Neural progenitor cell (in vitro differentiated cells): ENCODE measurements at places on chromosomes 12 and 14. TPM values are rescaled to one million over a fixed set of nuclear protein-coding genes. Genes with fewer than 3 reads are reported as not detected.

Gene NANOG
- not detected in 2 replicates for total RNA-seq

Gene EFS
- 21.7 and 74.3 TPM in 2 replicates for total RNA-seq

Gene GPR135
- total RNA-seq, result 2.3 and 3.1 TPM in 2 replicates

Gene ARHGEF25
- total RNA-seq, result 17.3 and 27.3 TPM in 2 replicates

Gene TCL1B
- 0.12 TPM in 1 of 2 replicates, not detected in the other for total RNA-seq

DNA sequence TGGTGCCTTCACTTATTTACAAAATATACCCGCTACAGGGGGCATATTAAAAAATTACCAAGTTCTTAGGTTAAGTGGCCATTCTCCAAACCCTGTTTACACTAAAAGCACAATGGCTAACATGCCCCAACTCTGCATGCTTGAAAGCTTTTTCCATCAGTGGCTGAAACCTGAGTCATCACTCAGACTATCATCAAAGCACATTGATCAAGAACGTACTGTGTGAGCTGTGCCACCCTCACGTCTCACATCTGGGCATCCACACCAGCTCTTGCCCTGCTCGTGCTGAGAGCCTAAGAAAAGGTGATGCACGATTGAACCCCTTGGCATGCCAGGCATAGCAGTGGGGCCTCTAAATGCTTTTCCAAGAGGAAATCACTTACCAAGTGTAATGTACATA, 13.2 kb downstream of the AQP6 start:
- no peak for DNase-seq

GRCh38 chr14:99604766-99605298, 825 bp upstream of the CCDC85C start:
- peak; percentile 82 for DNase-seq

DNA sequence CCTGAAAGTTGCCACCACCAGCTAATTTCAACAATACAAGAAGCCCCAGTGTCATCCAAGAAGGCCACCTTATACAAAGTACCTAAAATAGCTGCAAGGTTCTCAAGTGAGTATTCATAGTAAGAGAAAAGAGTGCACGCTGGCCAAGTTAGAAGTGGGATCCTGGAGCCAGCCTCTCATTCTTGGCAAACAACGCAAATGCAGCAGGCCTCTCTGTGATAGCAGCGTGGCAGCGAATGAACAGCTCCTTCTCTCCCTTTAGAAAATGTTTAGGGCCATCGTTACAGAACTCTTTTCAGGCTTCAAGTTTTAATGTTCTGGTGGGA, 78.0 kb upstream of the IFNG-AS1 start:
- DNase-seq, result no peak
